ENCODE measurements at places on chromosomes 4 and X.

- H3K27ac ChIP-seq, result no peak overlapping the region
- H3K4me1 ChIP-seq, result no peaks in the 10 kb centered on the region
- H3K4me3 ChIP-seq, result no peak overlapping the region
- H3K27me3 ChIP-seq, result no peaks in the 10 kb centered on the region
- DNase-seq, result peak; percentile 18
Observed at GRCh38 chrX:32530802-32531403, 680.4 kb downstream of the DMD start.

- no peaks in the 10 kb centered on the region for H3K27me3 ChIP-seq
- no peaks in the 10 kb centered on the region for H3K36me3 ChIP-seq
- no peaks in the 10 kb centered on the region for H3K4me1 ChIP-seq
- DNase-seq, result no peak
- H3K4me3 ChIP-seq, result no peak overlapping the region
Observed at GRCh38 chr4:147542229-147542990, 61.5 kb downstream of the EDNRA start.

GRCh38 chr4:84493092-84493850 lies 5.8 kb downstream of the NKX6-1 start:
- no peaks in the 10 kb centered on the region for H3K27me3 ChIP-seq
- DNase-seq, result no peak
- H3K36me3 ChIP-seq, result no peaks in the 10 kb centered on the region
- no peak overlapping the region for H3K27ac ChIP-seq

DNA sequence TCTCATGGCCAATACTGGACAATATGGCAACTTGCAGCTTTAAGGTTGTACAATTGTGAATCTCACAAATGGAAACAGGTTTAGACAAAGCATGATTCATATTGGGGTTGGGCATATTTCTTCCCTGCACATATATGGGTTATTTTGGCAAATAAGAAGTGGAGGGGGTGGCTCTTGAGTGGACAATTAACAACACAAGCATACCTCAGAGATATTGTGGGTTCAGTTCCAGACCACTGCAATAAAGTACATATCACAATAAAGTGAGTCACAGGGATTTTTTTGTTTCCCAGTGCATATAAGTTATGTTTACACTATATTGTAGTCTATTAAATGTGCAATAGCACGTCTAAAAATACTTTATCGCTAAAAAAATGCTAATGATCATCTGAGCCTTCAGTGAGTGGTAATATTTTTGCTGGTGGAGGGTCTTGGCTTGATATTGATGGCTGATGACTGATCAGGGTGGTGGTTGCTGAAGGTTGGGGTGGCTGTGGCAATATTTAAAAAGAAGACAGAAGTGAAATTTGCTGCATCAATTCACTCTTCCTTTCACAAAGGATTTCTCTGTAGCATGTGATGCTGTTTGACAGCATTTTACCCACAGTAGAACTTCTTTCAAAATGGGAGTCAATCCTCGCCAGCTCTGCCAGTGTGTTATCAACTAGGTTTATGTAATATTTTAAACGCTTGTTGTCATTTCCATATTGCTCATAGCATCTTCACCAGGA lies 50.5 kb upstream of the OGT start:
- H3K27me3 ChIP-seq, result no peaks in the 10 kb centered on the region
- no peak for DNase-seq
- no peak overlapping the region for H3K4me3 ChIP-seq
- H3K27ac ChIP-seq, result no peak overlapping the region
- no peaks in the 10 kb centered on the region for H3K4me1 ChIP-seq
- no peaks in the 10 kb centered on the region for H3K36me3 ChIP-seq

DNA sequence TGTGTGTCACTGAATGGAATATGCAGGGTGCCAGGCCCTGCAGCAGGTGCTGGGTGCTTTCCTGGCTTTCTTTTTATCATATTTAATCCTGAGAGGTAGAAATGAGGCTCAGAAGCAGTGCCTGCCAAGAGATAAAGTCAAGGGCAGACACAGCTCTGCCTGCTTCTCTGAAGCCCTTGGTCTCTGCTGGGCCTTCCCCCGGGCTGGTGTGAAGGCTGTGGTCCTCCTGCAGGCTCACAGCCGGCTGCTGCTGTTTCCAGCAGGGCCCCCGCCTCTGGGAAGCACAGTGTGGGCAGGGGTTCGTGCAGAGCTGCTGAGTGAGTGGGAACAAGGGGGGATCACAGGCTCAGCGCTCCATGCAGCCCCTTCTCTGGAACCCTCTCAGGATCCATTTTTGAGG lies 49.6 kb downstream of the TBC1D14 start:
- H3K27ac ChIP-seq, result no peak overlapping the region
- H3K4me1 ChIP-seq, result no peaks in the 10 kb centered on the region
- no peak for DNase-seq

- DNase-seq, result no peak
- H3K4me3 ChIP-seq, result no peak overlapping the region
- no peaks in the 10 kb centered on the region for H3K27me3 ChIP-seq
- no peaks in the 10 kb centered on the region for H3K4me1 ChIP-seq
Observed at GRCh38 chr4:78292341-78292740, 235.2 kb downstream of the FRAS1 start.

DNA sequence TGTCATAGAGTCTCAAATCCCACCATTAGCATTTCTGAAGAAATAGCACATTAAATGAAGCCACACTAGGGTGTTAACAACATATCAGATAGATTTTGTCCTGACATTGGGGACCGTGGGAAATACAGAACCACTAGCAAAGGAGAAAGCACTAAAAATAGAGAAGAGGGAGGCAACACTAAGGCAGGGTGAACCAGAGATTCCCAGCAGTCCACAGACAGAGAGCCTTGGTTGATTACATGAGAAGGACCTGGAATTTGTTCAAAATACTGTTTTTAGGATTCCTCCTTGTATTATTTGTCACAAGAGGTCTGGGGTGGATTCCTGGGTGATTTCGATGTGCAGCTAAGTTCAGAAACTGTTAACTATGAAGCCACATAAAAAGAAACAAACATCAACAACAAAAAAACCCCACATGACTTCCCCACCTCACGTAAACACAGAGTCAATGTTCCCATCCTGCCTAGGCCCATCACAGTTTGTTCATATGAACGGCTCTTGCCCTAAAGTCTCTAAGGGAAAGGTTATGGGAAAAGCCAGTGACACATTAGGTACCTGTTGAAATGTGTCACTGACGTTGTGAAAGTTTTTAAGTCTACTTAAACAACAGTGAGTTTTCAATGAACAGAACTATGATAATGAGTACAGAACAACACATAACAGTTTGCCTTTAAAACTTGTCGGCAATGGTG lies 23.6 kb upstream of the GRSF1 start:
- no peaks in the 10 kb centered on the region for H3K27me3 ChIP-seq
- H3K27ac ChIP-seq, result no peak overlapping the region
- no peak for DNase-seq
- no peaks in the 10 kb centered on the region for H3K36me3 ChIP-seq
- H3K4me1 ChIP-seq, result no peaks in the 10 kb centered on the region

- H3K27me3 ChIP-seq, result no peaks in the 10 kb centered on the region
- H3K36me3 ChIP-seq, result no peaks in the 10 kb centered on the region
- H3K4me1 ChIP-seq, result no peaks in the 10 kb centered on the region
- DNase-seq, result no peak
- no peak overlapping the region for H3K27ac ChIP-seq
Observed at GRCh38 chr4:175035905-175036304, 117.7 kb downstream of the ADAM29 start.

DNA sequence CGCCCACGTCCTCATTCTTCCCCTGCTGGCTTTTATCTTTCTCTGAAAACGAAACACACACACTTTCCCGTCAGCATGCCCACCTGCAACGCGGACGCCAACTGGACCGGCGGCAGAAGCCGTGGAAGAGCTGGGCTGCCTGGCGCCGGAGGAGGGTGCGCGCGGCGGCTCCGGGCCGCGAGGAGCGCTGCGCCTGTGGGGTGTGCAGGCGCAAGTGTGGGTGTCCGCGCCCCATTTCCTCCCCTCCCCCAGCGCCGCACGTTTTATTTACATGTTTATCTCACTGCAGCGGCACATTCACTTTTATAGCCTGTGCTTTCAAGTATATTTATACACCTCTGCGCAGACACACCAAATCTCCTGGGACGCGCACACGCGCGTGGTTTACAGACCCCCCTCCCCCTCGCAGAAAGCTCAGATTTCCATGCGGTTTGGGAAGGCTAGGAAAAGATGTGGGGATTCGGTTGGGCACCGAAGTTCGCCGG lies 1.5 kb downstream of the PITX2 start:
- H3K27me3 ChIP-seq, result no peaks in the 10 kb centered on the region
- no peak overlapping the region for H3K4me3 ChIP-seq
- H3K4me1 ChIP-seq, result peaks cover 9% of the 10 kb centered on the region

DNA sequence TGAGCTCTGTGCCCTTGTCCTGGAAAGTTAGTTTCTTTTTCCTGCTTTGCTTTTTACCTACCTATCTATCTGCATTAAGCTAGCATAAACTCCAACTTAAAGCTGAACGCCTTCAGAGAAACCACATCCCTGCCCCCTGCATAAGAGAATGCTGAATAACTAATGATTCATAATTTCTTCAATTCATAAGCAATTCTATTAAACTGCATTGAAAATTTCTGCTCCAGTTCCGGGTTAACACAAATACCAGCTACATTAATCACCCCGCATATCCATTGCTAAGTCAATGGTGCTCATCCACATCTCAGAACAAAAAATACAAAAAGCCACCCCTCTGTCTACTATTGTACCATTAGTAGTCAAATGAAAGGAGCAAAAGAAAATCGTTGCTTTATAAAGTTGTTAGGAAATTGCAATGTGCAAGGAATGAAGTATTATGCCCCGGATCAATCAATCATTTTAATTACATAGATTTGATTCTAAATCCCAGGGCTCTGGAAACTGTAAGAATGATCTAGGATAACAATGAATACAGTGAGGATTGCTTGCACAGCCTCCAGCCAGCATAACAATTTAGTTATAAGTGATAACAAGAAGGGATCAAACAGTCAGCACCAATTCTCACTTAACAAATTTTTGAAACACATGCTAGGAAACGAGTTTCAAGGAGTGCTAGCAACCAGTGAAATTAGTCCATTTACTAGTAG lies 106.8 kb downstream of the ELOVL6 start:
- peaks cover 3% of the 10 kb centered on the region for H3K4me1 ChIP-seq
- H3K36me3 ChIP-seq, result no peaks in the 10 kb centered on the region
- H3K27ac ChIP-seq, result no peak overlapping the region
- no peak for DNase-seq
- no peak overlapping the region for H3K4me3 ChIP-seq
- no peaks in the 10 kb centered on the region for H3K27me3 ChIP-seq

DNA sequence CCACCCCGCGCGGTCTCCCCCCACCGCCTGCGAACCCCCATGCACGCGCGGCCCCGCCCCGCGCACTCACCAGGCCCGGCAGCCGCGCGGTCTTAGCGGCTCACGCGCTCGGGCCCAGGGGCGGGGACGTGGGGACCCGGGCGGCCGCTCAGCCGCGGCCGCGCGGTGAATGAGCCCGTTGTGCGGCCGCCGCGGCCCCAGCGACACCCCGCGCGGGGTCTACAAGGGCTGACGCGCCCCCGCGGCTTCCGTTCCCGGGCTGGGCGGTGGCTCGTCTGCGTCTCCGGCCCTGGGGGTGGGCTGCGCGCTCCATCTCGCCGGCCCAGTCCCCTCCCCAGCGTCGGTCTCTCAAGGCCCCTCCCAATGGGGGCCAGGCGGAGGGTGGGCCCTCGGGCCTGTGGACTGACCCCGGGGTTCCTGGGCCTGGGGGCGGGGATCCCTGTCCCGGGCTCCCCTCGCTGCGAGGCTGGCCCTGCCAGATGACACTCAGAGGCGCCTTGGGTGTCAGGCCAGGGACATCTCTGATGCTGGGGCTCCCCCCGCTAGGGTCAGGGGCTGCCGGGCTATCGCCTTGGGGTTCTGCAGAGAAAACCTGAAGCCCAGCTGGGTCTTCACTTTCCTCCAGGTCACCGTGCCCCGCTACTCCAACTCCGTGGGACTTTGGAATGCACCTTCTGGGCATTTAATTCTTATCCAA lies 4.3 kb upstream of the SLC26A1 start:
- H3K27ac ChIP-seq, result no peak overlapping the region
- H3K36me3 ChIP-seq, result no peaks in the 10 kb centered on the region
- peaks cover 12% of the 10 kb centered on the region for H3K4me1 ChIP-seq

DNA sequence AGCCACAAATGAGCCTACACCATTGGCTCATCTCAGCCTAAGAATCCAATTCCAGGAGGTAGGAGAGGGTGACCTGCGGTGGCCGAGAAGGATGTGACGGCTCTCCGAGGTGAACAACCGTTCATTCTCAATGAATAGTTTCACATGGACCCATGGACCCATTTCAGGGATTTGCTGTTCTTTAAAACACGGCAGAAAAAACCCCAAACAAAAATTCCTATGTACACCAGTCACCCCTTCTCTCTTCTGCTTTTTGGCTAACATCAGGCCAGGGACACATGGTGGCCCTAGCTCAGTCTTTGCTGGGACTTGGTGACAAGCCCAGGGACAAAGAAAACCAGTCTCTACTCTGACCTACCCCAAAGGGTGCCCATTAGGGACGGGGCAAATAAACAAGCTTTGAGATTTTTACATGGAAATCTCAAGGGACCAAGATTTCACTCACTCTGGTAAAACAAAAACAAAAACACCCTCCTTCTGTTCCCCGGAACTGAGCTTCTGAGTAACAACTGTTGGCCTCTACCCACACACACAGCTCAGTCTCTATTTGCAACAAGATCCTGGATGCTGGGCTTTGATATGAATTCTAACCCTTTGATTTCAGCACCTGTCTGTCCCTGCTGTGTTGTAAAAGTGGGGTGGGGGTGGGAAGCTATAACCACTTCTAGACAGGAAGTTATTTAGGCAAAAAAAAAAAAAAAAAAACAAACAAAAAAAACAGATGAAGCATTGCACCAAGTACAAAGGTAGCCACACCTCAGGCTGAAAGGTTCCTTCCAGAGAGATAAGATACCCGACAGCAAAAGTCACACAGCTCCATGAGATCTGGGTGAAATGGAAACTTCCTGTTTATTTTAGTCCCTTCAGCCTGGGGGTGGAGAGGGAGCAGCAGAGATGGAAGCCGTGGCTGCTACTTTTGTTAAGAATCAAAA lies 49.0 kb downstream of the DDX3X start:
- no peak overlapping the region for H3K4me3 ChIP-seq
- DNase-seq, result no peak
- no peaks in the 10 kb centered on the region for H3K27me3 ChIP-seq
- no peaks in the 10 kb centered on the region for H3K36me3 ChIP-seq
- H3K27ac ChIP-seq, result no peak overlapping the region
- H3K4me1 ChIP-seq, result no peaks in the 10 kb centered on the region

DNA sequence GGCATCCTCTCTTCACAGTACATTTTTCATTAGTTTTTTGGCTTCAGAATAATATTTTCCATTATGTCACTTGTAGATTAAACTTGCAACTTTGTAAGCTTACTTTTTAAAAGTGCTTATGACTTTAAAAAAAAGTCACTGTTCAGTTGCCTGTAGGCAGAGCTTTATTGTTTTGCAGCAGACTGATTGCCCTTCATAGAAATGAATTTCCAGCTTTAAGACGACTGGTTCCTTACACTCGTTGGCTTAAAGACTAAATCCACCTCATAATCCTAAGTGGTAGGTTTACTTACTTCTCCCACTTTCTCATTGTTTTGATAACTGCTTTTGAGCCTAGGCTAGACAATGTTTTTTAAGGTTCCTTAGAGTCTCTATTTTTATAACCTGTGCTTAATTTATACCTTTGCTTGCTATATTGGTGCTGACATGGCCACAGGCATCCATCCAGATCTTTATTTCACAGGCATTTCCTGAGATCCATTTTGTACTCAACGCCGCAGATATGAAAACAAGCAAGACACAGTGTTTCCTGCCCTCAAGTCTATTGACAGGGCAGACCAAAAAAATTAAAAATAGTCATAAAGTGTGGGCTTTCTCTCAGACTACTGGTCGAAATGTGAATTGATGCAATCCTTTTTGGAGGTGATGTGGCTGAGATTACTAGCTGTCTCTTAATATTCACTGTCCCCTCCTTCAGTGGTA lies 12.6 kb upstream of the IL13RA2 start:
- H3K4me1 ChIP-seq, result no peaks in the 10 kb centered on the region
- no peak for DNase-seq
- no peak overlapping the region for H3K27ac ChIP-seq
- no peak overlapping the region for H3K4me3 ChIP-seq

All from ovary (tissue), 10 donors.